ENCODE measurements at places on chromosomes 12 and 14.

DNA sequence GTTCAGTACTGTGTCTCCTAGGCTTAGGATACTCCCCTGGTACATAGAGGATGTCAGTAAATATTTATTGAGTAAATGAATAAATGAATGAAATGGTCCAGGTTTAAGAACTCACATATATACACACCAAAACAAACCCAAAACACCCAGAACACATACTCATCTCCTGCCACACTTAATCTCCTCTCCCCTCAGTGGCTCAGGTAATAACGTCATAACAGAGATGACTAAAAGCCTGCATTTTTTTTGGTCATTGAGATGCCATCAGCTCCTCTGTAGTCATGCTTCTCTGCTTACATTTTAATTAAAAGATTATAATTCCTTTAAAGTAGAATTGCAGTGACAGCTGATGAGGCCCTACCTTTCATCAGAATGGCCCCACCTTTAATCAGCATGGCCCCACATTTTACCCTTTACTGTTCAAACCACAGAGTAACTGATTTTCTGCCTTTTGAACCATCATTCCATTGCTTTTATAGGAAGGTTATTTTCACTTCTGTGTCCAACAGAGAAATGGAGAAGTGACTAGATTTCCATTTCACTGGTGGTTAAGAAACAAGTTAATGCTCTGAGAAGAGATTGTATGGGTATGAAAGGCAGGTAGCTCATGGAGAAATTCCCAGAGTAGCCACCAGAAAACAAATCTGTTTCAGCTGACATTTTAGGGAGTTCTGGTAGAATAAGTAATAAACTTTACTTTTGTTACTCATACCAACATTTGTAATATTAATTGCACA lies 193.4 kb upstream of the ATP2B1 start:
- DNase-seq, result no peak

DNA sequence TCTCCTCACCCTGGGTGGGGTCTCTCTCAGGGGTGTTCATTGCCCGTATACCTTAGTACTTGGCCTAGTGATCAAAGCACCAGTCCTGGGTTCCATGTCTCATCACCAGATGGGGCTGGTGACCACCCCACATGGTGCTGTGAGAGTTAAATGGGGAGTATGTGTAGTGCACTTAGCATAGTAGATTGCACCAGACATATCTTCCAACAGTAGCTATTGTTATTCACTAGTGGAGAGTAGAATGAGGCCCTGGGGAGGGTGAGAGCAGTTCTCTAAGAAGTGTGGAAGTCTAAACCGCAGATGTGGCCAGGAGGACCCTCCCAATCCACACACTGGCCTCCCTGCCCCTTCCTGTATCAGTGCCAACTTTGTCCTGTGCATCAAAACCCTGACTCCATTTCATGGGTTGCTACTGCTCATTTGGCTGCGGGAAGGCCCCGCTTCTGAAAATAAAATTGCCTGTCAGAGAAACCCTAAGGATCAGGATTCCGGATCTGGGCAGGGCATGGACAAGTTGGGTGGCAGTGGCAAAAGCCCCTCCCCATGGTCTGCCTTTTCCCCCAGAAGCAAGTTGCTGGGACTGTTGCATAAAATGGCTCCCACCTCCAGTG lies 4.4 kb downstream of the CD9 start:
- DNase-seq, result no peak

DNA sequence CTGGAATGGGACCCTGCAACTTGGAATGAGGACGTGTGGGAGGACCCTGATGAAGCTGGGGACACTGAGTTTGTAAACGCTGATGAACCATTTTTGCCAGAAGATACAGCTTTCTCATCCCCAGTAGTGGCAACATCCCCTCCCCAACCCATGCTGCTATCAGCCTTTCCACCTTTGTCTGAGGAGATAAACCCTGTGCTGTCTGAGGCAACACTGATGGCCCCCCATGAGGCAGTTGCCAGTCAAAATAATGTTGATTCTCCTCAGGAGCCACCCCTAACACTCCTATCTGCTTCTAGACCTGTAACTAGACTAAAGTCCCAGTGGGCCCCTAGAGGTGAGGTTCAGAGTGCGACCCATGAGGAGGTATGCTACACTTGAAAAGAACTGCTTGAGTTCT lies 7.5 kb upstream of the RNASE9 start:
- no peak for DNase-seq

DNA sequence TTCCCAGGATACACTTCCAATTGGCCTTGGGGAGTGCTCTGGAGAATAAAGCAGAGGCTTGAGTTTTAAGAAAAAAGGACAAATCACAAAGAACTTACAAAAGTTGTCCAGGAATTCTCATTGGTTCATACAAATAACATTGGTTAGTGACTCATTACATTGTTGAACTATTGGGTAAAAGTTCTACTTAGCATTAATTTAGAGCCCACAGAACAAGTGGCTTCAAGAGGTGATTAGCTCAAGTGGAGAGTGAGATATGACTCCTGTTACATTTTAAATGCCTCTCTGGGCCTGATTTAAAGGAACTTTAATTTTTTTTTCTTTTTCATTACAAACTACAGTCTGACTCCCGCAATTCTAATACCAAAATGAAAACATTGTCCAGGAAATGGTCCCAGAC lies 72.9 kb downstream of the ASCL4 start:
- no peak for DNase-seq

- no peak for DNase-seq
Measured at GRCh38 chr14:50714450-50715073, 46.5 kb upstream of the SAV1 start.

Measured in stimulated activated CD4-positive, alpha-beta T cell treated with anti-CD3 and anti-CD28 coated beads, Interleukin-1b, Interleukin-23, amount 100 ng/mL, for 4 hours (primary cell).